ENCODE measurements at places on chromosomes 12 and 14. TPM values are rescaled to one million over a fixed set of nuclear protein-coding genes. Genes with fewer than 3 reads are reported as not detected.

Gene ZBTB42
- 13.0 TPM for total RNA-seq

Gene CACNA1C
- 3.8 TPM for total RNA-seq

Gene CCND2
- 232 TPM for total RNA-seq

DNA sequence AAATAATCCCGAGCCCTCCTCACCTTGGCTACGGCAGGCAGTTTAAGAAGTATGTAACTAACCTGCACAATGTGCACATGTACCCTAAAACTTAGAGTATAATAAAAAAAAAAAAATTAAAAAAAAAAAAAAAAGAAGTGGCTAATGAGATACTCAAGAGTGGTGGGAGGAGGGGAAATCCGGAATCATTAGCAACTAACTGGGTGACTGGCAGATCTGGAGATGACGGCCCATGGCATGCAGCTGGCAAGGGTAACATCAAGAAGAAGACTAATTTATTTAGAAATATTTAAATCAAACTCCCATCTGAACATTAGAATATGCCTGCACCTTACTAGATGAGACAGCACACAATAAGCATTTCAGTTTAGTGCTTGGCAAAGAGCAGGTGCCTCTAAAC is 52.3 kb upstream of the TMCC3 start:
- no peaks in the 10 kb centered on the region for H3K36me3 ChIP-seq
- H3K27me3 ChIP-seq = no peaks in the 10 kb centered on the region
- H3K27ac ChIP-seq = no peak overlapping the region
- no peak overlapping the region for H3K4me3 ChIP-seq
- H3K4me1 ChIP-seq = peaks cover 31% of the 10 kb centered on the region

DNA sequence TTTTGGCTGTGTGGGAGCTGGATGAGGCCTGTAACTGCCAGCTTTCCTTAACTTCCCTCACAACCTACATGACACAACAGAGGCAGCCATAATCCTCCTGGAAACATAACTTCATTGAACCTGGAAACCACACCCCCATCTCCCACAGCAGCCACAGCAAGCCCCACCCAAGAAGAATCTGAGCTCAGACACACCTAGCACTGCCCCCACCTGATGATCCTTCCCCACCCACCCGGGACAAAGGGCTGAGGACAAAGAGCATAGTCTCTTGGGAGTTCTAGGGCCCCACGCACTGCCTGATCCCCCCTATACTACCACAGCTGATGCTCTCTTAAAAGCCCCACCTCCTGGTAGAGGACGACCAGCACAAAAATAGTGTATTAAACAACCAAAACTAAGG is 29.6 kb upstream of the TSPAN8 start:
- H3K36me3 ChIP-seq = no peaks in the 10 kb centered on the region
- H3K27ac ChIP-seq = no peak overlapping the region
- no peak for DNase-seq
- no peak overlapping the region for H3K4me3 ChIP-seq

- no peaks in the 10 kb centered on the region for H3K36me3 ChIP-seq
- H3K27me3 ChIP-seq = no peaks in the 10 kb centered on the region
- no peak overlapping the region for H3K4me3 ChIP-seq
- H3K27ac ChIP-seq = peak overlapping the region; percentile 94
- DNase-seq = peak; percentile 86
- H3K4me1 ChIP-seq = peaks cover 34% of the 10 kb centered on the region
Observed at GRCh38 chr14:50062438-50063085, 53.8 kb downstream of the VCPKMT start.

DNA sequence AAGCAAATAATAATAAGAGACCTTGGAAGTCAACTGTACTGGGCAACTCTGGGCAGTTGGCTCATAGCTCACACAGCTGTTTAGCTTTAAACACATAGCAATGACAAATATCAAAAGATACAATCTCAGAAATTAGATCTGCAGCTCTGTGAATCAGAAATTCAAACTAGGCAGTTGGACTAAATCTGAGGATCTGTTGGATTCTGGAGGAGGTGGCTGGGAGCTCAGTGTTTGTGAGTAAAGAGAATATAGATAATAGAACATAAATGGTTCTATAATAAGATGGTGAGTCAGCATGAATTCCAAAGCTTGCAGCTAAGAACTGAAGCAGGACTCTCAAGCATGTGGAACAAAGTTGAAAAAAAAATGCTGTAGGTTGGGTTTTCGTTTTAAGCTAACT is 1949.4 kb upstream of the SEL1L start:
- no peaks in the 10 kb centered on the region for H3K36me3 ChIP-seq
- DNase-seq = peak; percentile 7
- no peak overlapping the region for H3K27ac ChIP-seq
- no peaks in the 10 kb centered on the region for H3K27me3 ChIP-seq
- no peak overlapping the region for H3K4me3 ChIP-seq

DNA sequence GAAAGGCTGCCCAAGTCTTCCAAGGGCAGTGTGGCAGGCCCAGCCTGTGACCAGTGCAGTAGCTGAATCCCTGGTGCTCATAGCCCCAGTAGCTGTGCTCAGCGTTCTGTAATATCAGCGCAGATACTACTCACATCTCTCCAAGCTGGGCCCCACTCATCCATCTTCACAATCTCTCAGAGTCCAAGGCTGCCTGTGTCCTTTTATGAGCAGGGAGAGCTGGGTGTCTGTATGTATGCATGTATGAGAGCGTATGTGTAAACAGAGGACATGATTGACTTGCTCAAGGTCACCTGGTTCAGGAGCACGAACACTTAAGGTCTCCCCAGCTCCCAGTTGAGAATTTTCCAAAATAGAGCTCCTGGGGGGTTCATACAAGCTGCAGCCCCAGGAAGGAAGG is 5.4 kb downstream of the AQP6 start:
- no peaks in the 10 kb centered on the region for H3K36me3 ChIP-seq
- no peak overlapping the region for H3K27ac ChIP-seq
- peaks cover 13% of the 10 kb centered on the region for H3K4me1 ChIP-seq
- H3K27me3 ChIP-seq = no peaks in the 10 kb centered on the region
- no peak overlapping the region for H3K4me3 ChIP-seq
- DNase-seq = no peak

DNA sequence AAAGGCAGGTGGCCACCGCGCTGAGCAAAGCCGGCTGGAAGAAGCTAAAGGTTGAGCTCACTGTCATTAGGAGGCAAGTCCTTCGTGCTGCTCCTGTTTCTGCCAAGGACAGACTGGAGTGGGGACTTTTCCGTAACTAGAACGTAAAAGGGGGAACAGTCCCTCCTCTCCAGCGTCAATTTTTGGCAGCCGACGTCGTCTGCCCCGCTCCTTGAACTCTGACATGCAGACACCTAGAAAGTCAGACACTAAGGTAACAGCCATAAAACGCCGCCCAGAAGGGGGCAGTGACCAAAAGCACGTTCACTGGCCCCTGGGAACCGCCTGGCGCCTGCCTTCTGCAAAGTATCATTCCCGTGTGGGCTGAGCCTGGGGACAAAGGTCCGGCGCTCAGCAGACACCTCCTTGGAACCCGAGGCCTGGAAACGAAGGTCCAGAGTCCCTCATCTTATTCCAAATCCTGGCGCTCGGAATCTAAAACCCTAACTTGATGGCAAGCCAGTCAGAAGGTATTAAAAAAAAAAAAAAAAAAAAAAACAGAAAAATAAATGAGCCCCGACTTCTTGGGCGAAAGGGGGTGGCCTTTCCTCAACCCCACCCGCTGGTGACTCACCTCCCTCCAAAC is 1.1 kb upstream of the LRP1 start:
- no peaks in the 10 kb centered on the region for H3K36me3 ChIP-seq
- peak overlapping the region; percentile 98 for H3K27ac ChIP-seq
- peak overlapping the region; percentile 79 for H3K4me3 ChIP-seq
- no peaks in the 10 kb centered on the region for H3K27me3 ChIP-seq

Data from hepatocyte (in vitro differentiated cells).